ENCODE measurements at places on chromosomes 6 and 20.

- DNase-seq, result no peak
These were observed 645.0 kb downstream of the DHX35 start for GRCh38 chr20:39607141-39607540.

DNA sequence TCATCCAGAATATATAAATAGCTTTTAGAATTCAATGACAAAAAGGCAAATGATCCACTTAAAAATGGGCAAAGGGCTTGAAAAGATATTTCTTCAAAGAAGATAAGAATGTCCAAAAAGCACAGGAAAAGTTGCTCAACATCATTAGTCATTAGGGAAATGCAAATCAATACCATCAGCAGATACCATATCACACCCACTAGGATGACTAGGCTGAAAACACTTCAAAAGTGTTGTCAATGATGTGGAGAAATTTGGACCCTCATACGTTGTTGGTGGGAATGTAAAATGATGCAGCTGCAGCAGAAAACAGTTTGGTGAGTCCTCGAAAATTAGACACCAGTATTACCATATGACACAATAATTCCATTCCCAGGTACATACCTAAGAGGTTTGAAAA is 303.6 kb upstream of the SLC35B3 start:
- DNase-seq, result no peak

GRCh38 chr6:47581591-47581990 is 104.0 kb downstream of the CD2AP start:
- no peak for DNase-seq

- DNase-seq, result no peak
These were observed 260.5 kb upstream of the EPHA7 start for GRCh38 chr6:93679836-93680235.

DNA sequence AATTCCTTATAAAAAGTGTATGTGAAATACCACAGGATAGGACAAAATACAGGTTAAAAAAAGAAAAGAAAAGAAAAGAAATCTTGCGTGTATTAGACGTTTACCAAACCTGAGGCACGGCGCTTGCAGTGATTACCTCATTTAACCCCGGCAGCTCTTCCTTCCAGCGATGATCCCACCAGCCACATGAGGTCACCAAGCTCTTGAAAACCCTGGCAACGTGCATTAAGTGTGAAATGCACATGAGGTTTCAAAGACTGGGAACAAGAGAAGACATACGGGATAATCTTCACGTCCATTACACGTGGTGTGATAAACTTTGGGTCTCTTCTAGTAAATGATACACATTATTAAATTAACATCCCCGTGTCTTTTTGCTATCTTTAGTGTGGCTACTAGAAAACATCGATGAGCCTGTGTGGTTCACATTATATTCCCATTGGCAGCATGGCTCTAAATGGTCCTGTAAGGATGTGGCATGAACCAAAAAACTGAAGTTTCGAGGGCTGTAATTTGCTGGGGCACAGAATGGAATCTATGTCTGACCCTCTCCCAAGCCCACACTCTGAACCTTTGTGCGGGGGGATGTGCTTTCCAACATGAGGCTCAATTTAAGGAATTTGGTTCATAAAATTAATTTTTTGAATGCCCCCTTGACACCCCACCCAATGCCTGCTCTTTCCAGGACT is 59.2 kb upstream of the THBS2 start:
- no peak for DNase-seq

Data from activated naive CD8-positive, alpha-beta T cell treated with anti-CD3 and anti-CD28 coated beads, Interleukin-2, amount 50 U/mL, for 24 hours (primary cell).